ENCODE measurements at places on chromosomes 3 and 15.
A peak's percentile ranks its signal among the peaks of the same experiment; 100 is the strongest.

DNA sequence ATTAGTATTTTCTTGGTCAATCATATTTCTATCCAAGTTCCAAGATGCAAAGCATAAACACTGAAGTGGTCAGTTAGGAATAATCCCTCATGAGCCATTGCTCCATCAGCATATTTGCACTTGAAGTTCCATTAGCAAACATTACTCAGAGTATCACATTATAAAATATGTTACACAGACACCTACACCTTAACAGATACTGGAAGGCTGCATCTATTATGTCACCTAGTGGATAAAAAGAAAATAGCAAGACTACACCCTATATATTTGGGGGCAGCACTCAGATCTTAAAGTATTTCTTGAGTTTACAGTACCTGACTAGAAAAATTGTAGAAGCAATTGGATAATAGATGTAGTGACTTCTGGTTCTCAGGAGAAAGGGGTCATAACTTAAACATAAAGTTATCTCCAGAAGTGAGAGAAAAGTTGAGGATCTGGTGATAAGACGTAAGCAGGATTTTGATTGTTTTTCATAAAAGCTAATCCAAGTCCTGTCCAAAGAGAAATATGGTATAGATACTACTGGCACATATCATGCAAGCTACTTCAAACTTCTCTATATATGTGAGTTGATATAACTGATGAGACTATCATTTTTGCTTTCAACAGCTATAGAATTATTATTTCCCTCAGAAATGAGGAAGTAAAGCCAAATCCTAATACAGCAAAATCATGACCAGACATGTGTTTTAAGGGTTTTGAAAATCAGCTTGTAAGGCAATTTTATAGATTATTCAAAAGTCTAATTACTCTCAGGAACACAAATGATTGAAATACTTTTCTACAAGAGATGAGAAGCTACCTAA lies 422.2 kb downstream of the GBE1 start:
- peak; percentile 36 for DNase-seq

- DNase-seq = no peak
Observed at GRCh38 chr3:165359005-165359404, 162.8 kb upstream of the SLITRK3 start.

DNA sequence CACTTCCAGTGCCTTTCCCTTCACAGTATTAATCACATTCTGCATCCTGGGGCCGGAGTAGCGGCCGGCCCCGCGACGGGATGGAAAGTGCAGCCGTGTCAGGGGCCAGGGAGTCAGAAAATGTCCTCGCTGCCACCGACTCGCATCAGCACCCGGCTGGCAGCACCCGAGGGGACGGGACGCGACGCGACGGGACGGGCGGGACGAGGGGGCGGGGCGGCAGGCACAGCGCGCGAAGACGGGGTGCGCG lies 353 bp downstream of the ATG3 start:
- DNase-seq = no peak

DNA sequence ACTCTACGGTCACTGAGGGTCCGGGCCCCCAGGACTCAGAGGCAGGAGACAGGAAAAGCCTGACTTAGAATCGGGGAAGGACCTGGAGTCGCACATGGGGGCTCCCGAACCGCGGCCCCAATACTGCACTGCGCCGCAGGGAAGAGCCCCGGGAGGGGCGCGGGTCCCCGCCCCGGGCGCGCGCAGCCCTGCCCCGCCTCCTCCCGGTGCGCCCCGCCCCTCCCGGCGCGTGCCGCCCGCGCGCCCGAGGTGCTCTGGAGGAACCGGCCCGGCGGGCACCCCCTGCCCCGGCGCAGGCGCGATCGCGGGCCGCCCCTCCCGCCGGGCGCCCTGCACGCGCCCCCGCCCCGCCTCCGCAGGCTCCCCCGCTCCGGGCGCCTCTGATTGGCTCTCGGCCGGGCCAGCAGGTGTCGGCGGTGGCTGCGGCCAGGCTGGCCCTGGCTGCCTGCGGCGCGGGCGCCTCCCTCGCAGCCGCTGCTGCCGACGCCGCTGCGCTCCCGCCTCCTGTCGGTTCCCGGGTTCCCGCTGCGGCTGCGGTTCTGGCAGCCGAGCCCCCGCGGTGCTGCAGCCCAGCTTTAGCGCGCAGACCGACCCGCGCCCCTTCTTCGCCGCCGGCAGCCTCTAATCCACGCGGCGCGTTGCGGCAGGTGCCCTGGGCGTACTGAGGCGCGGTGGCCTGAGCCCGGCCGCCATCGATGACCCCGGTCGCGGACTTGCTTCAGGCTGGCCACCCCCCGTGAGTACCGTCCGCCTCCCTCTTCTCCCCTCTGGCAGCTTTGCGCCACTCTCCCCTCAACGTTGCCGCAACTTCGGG lies at the start of gene MYRIP:
MYRIP (plus strand) TSS at position 429 of the 814 bp plus-strand sequence. CDS start 91,208 bp downstream, outside the sequence.
- DNase-seq = peak; percentile 43

GRCh38 chr15:100038736-100039135 lies 303.0 kb downstream of the ADAMTS17 start:
- no peak for DNase-seq

GRCh38 chr3:127584734-127585133 lies 5.8 kb downstream of the TPRA1 start:
- no peak for DNase-seq

GRCh38 chr15:90680371-90680935 lies 36.7 kb upstream of the BLM start:
- DNase-seq = no peak

DNA sequence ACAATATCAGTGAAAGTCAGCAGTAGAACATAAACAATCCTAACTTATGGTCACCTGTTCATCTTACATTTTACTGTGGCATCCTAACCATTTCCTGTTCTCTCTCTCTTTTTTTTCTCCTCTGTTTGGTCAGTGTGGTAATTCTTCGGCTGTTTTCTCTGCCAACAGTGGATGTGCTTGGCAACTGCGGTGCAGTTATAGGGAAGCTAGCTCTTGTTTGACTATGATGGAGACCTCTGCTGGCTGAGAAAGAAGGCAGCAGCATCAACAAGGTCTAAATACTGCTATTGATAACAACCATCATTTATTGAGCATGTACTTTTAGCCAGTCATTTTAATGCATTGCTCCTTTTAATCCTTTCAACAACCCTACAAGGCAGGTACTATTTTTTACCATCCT lies 723 bp upstream of the DRD3 start:
- DNase-seq = peak; percentile 35

DNA sequence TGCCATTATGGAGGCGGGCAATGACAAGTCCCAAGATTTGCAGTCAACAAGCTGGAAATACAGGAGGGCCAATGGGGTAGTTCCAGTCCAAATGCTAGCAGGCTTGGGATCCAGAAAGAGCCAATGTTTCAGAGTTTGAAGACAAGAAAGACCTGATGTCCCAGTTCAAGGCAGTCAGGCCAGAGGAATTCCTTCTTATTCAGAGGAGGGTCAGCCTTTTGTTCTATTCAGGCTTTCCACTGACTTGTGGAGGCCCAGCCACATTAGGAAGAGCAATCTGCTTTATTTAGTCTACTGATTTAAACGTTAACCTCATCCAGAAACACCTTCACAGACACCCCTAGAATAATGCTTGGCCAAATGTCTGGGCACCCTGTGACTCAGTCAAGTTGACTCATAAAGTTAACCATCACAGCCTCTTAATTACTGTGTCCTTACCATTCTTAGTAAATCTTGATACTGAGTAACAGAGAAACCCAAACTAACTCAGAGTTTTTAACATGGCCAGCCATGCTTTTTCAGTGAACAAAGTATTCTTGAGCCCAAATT lies 50.9 kb upstream of the NPHP3 start:
- no peak for DNase-seq

DNA sequence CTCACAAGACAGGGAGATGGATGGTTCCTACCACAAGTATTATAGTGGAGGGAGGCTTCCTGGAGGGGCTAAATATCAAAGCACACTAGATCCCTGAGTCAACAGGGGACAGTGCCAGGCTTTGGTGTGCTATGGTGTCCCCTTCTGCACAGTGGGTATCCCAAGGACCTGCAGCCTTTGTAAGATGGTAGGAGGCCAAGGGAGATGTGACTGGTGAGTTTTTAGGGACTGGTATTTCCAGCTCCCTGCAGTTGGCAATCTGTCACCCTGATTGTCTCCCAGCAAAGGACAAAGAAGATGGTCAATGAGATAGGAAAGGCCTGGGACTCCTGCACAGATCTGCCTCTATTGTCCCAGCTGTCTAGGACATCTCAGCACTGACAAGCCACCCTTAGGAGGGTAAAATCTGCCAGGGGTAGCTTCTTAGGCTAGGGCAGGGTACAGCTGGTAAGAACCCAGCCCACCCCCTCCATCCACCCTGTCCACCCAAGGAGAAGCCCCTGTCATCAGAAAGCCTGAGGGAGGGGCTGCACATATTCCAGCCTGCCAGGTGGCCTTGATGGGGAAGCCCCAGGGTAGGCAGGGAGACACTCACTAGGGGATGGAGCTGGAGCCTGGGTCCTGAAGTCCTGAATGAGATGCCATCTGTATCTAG lies 631 bp downstream of the CYP1A1 start:
- no peak for DNase-seq

DNA sequence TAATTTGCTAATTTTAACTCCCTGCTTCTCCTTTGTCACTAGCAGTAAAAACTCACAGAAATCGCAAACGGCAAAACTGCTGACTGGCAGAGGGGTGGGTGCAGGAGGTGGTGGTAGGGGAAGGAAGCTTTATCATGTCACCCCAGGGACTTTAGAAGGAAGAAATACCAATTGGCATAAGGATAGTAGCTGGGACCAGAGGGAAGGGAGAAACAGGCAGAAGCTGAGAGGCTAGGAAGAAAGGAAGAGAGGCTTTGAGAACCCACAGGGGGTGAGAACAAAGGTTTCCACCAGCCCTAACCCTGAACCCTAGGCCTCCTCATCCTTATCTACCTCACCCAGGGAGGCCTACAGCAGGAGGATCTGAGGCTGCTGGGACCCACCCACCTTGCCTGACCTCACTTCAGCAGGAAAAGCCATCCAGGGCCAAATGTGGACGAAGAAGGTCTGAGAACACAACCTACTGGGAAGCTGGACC lies 10.7 kb downstream of the ITGB5 start:
- no peak for DNase-seq

GRCh38 chr15:52213206-52213605 lies 22.0 kb upstream of the GNB5 start:
- DNase-seq = no peak

DNA sequence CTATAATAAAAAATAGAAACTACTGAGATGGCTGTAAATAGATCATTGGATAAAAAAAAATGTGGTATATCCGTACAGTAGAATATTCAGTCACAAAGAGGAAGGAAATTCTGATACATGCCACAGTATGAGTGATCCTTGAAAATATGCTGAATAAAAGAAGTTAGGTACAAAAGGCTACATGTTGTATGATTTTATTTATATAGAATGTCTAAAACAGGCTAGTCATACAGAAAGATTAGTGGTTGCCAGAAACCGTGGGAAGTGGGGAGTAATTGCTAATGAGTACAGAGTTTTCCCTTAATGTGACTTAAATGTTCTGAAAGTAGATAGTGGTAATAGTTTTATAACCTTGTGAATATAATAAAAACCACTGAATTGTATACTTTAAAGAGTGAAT lies 24.9 kb upstream of the FAH start:
- DNase-seq = no peak

GRCh38 chr15:98898122-98898521 lies 109.5 kb downstream of the PGPEP1L start:
- no peak for DNase-seq

GRCh38 chr3:48544141-48544540 lies 12.5 kb downstream of the PFKFB4 start:
- DNase-seq = no peak

DNA sequence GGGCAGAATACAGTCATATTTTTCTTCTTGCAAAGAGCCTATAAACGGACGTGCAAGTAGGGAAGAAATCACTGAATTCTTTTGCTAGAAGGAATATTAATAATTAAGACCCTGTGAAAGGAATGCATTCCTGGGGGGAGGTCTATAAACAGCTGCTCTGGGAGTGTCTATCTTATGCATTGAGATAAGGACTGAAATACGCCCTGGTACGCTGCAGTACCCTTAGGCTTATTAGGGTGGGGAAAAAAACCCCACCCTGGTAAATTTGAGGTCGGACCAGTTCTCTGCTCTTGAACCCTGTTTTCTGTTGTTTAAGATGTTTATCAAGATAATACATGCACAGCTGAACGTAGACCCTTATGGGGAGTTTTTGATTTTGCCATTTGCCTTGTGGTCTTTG lies 100.0 kb upstream of the KBTBD8 start:
- DNase-seq = no peak

- no peak for DNase-seq
Observed at GRCh38 chr15:92164327-92165000, 229.2 kb upstream of the ST8SIA2 start.

Data from dermis microvascular lymphatic vessel endothelial cell (primary cell).